Panc1 (cell line): ENCODE measurements at places on chromosomes 7 and 10. TPM values are rescaled to one million over a fixed set of nuclear protein-coding genes. Genes with fewer than 3 reads are reported as not detected.

Gene ZNF727
- not detected for total RNA-seq

Gene MAGI2
- 5.4 TPM for total RNA-seq

Gene STEAP1B
- 3.3 TPM for total RNA-seq

Gene GPR85
- not detected for total RNA-seq

Gene TCAF2
- total RNA-seq: 0.28 TPM

Gene PPP1R3C
- 1.2 TPM for total RNA-seq

Gene SLC26A4
- total RNA-seq: 0.05 TPM

Gene EMX2
- total RNA-seq: not detected

Gene PTPRZ1
- 0.05 TPM for total RNA-seq

- peaks cover 7% of the 10 kb centered on the region; the same call in 1 of the 2 replicates for H3K27me3 ChIP-seq
- H3K36me3 ChIP-seq: no peaks in the 10 kb centered on the region
These were observed 348.7 kb upstream of the NFE2L3 start for GRCh38 chr7:25803117-25803887.

- no peaks in the 10 kb centered on the region for H3K27me3 ChIP-seq
- no peak overlapping the region for H3K27ac ChIP-seq
- H3K4me3 ChIP-seq: no peak overlapping the region
- DNase-seq: no peak
These were observed 223.6 kb downstream of the GFRA1 start for GRCh38 chr10:116049158-116049973.

DNA sequence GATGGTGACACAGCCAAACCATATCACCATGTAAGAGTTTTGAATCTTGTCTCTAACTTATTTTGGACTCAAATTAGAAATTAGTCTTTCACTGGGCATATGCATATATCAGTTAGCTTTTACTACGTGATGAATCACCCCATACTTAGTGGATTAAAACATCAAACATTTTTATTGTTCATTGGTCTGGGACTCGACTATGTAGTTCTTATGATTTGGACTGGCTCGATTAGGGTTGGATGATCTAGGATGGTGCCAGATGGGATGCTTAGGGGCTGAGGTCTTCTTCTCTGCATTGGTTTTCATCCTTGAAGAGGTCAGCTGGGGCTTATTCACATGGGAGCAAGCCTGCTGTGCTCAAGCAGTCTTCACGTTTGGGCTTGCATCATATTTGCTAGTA is 264.9 kb downstream of the EXOC4 start:
- no peaks in the 10 kb centered on the region for H3K4me1 ChIP-seq
- no peaks in the 10 kb centered on the region for H3K36me3 ChIP-seq
- H3K27me3 ChIP-seq: no peaks in the 10 kb centered on the region
- H3K27ac ChIP-seq: no peak overlapping the region
- H3K4me3 ChIP-seq: no peak overlapping the region

DNA sequence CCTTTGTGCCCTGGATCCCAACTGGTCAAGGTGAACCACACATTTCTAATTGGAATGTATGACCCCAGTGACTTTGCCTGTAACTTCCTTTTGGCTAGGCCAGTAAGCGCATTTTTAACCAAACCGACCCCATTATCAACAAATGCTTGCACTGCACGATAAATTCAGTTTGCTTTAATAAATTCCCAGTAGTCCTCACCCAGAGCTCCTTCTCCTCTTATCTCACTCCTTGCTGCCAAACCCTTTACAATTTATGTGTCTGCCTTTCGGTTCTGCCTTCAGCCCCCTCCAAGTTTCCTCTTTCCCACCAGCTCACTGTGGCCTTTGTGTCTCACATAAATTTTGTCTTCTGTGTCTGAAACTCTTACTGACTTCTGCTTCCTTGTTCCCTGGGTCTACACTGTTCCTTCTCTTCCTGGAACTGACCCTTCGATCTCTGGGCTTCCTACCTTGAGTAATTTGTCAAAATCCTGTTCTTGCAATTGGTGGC is 59.0 kb downstream of the TBXAS1 start:
- no peaks in the 10 kb centered on the region for H3K27me3 ChIP-seq
- H3K36me3 ChIP-seq: no peaks in the 10 kb centered on the region
- no peak for DNase-seq
- no peaks in the 10 kb centered on the region for H3K4me1 ChIP-seq

GRCh38 chr7:4241791-4242190 is 440.3 kb upstream of the FOXK1 start:
- H3K27ac ChIP-seq: no peak overlapping the region
- no peaks in the 10 kb centered on the region for H3K36me3 ChIP-seq
- H3K4me3 ChIP-seq: no peak overlapping the region
- H3K4me1 ChIP-seq: no peaks in the 10 kb centered on the region
- no peaks in the 10 kb centered on the region for H3K27me3 ChIP-seq

DNA sequence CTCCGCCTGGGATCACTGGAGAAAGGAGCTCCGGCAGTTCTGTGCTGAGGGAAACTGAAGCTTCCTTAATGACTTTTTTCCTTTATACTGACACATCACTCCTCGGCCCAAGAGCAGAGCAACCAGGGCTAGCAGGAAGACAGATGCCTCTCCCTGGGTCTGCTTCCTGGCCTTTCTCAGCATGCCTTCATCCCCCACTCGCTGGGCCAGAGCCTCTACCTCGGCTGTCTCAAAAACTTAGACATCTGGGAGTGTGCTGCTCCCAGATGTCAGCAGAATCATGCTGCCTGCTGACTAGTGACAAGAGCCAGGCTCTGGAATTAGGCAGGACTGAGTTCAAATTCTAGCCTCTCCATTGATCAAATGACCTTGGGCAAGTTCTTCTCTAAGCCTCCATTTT is 24.4 kb upstream of the LRRC4 start:
- no peaks in the 10 kb centered on the region for H3K27me3 ChIP-seq
- no peak for DNase-seq
- H3K36me3 ChIP-seq: no peaks in the 10 kb centered on the region
- no peaks in the 10 kb centered on the region for H3K4me1 ChIP-seq

- no peaks in the 10 kb centered on the region for H3K27me3 ChIP-seq
- peak overlapping the region; percentile 64 for H3K4me3 ChIP-seq
- DNase-seq: no peak
- H3K4me1 ChIP-seq: peaks cover 37% of the 10 kb centered on the region
- no peaks in the 10 kb centered on the region; the same call in 1 of the 2 replicates for H3K36me3 ChIP-seq
- H3K27ac ChIP-seq: peak overlapping the region; percentile 100
These were observed 3.6 kb upstream of the ARID5B start for GRCh38 chr10:61897671-61898434.

GRCh38 chr7:63073736-63074135 is 924.9 kb upstream of the ZNF722 start:
- DNase-seq: no peak
- no peak overlapping the region for H3K4me3 ChIP-seq
- H3K27ac ChIP-seq: no peak overlapping the region
- H3K4me1 ChIP-seq: no peaks in the 10 kb centered on the region
- no peaks in the 10 kb centered on the region for H3K27me3 ChIP-seq
- H3K36me3 ChIP-seq: no peaks in the 10 kb centered on the region

DNA sequence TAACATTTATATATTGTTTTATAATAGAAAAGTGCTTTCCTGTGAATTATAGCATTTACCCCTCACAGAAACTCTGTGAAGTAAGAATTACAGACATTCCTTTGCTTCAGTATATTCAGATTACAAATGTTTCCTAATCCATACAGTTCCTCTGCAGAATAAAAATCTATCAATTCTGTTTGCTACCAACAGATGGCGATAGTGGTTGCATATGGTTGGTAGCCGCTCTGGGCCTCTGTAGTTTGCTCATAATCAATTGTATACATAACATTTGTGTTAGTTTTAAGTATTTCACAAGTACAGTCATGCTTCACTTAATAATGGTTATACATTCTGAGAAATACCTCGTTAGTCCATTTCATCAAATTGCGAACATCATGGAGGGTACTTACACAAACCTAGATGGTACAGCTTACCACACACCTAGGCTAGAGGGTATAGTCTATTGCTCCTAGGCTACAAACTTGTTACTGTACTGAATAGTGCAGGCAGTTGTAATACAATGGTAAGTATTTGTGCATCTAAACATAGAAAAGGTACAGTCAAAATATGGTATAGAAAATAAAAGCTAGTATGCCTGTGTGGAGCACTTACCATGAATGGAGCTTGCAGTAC is 94.4 kb upstream of the STEAP4 start:
- DNase-seq: no peak
- no peak overlapping the region for H3K4me3 ChIP-seq
- no peak overlapping the region for H3K27ac ChIP-seq
- no peaks in the 10 kb centered on the region for H3K36me3 ChIP-seq
- no peaks in the 10 kb centered on the region for H3K27me3 ChIP-seq

DNA sequence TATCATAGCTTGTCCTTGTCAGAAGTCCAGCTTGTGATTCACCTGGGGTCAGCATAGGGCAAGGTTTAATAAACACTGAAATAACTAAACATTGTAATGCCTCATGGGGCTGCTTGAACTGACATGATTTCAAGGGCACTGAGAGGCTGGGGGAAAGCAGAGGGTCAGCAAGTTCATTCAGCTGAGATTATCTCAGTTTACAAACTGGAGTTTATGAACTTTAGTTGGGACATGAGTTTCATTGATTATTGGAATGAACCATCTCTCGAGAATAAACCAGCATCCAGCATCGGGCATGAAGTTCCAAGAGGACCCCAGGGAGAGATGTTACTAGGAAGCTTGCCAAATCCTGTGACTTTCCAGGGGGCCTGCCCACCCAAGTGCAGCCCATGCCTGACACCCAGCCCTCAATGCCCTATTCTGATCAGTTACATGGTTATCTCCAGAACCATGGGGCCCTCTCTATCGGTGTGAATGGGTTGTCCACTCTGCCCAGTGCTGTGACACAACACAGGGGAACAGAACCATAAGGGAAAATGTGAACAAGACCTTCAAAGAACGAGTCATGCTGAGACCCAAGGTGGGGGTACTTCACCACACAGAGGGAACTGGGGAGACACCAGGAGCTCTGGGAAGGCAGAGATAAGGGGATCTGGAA is 7.9 kb upstream of the CYP3A7 start:
- H3K36me3 ChIP-seq: no peaks in the 10 kb centered on the region
- H3K27ac ChIP-seq: no peak overlapping the region
- H3K4me3 ChIP-seq: no peak overlapping the region
- H3K4me1 ChIP-seq: no peaks in the 10 kb centered on the region
- DNase-seq: no peak

DNA sequence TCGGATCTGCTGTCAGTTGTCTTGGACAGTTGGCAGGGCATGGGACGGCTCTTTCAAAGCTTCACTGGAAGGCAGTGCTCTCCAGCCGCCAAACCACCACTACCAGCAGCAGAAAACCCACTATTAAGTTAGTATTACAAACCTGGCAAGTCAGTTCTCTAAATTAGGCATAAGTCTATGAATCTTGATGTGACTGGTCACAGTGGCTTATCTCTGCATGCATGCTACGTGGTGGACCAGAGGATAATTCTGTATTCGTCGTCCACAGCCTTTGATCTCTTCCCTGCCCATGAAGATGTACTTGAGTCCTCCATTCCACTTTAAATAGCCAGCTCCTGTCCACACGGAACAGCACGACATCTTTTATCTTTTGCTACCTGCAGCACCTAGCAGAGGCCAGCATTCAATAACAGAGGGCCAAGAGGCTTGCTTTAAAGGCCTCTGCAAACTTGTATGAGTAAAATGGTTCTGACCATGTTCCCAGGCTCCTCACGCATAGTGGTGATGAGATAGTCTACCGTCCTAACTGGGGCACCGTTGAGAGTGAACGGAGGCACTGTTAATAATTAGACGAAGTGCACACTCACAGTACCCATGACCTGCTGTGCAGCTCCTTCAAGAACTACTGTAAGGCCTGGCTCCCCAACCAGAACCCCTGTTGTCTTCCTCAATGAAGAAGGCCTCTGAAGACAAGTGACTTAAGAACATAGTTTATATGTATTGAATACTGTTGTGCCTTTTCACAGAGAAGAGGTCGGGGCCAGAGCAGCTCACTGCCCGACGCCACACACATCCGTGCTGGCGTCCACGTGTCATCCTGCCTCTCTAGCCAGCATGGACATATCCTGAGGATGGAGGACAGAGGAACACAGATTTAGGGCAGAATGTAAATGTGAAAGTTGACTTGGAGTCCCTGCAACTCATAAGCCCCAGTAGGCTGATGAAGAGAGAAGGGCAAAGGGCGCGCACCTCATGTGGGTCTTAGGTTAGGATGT is 1.0 kb downstream of the GPR146 start:
- no peaks in the 10 kb centered on the region for H3K27me3 ChIP-seq
- DNase-seq: no peak
- peak overlapping the region; percentile 62; the same call in 1 of the 2 replicates for H3K27ac ChIP-seq
- peak overlapping the region; percentile 75 for H3K4me3 ChIP-seq
- peaks cover 44% of the 10 kb centered on the region for H3K4me1 ChIP-seq
- no peaks in the 10 kb centered on the region for H3K36me3 ChIP-seq

GRCh38 chr7:73433924-73434700 is 534 bp downstream of the FZD9 start:
- H3K4me1 ChIP-seq: peaks cover 22% of the 10 kb centered on the region
- peak overlapping the region; percentile 51 for H3K4me3 ChIP-seq
- H3K36me3 ChIP-seq: no peaks in the 10 kb centered on the region
- no peak overlapping the region for H3K27ac ChIP-seq

GRCh38 chr10:89217057-89217990 is 10.2 kb upstream of the CH25H start:
- H3K4me1 ChIP-seq: peaks cover 2% of the 10 kb centered on the region; the same call in 1 of the 2 replicates

DNA sequence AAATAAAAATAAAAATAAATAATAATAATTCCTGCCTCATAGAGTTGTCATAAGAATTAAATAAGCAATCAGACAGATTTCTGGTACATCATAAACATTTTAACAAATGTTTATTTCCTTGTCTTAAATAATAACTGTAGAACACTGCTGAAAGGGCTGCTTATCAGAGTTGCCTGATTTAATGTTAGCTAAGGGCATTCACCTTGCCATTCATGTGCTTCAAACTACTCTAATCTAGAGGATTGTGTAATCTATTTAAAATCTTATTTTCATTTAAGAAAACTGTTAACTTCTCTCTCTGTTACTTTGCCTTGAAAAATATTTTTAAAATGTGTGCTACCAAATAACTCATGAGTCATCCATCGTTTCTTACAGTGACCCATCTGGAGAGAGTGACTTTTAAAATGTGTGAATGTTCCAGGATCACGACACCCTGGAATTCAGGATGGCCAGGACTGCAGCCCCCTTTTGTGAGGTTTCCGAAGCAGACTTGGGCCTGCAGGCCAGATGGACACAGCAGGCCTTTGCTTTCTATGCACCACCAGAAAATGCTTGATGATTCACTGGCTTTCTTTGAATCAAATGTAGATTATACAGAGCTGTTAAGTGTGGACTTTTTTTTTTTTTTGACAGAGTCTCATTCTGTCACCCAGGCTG is 109.1 kb upstream of the TNS3 start:
- H3K4me3 ChIP-seq: no peak overlapping the region
- H3K4me1 ChIP-seq: peaks cover 25% of the 10 kb centered on the region
- H3K27me3 ChIP-seq: no peaks in the 10 kb centered on the region
- H3K27ac ChIP-seq: peak overlapping the region; percentile 84
- H3K36me3 ChIP-seq: no peaks in the 10 kb centered on the region

- H3K27me3 ChIP-seq: no peaks in the 10 kb centered on the region
- H3K27ac ChIP-seq: no peak overlapping the region
- no peak overlapping the region for H3K4me3 ChIP-seq
- no peaks in the 10 kb centered on the region for H3K4me1 ChIP-seq
- no peak for DNase-seq
- no peaks in the 10 kb centered on the region for H3K36me3 ChIP-seq
These were observed 40.5 kb downstream of the C1QL3 start for GRCh38 chr10:16481052-16481728.

GRCh38 chr7:91344911-91345310 is 80.7 kb downstream of the FZD1 start:
- no peak overlapping the region for H3K4me3 ChIP-seq
- no peak overlapping the region for H3K27ac ChIP-seq
- DNase-seq: no peak
- no peaks in the 10 kb centered on the region for H3K27me3 ChIP-seq
- H3K4me1 ChIP-seq: no peaks in the 10 kb centered on the region
